WTC11 (cell line): ENCODE measurements at places on chromosomes 1 and 21.

DNA sequence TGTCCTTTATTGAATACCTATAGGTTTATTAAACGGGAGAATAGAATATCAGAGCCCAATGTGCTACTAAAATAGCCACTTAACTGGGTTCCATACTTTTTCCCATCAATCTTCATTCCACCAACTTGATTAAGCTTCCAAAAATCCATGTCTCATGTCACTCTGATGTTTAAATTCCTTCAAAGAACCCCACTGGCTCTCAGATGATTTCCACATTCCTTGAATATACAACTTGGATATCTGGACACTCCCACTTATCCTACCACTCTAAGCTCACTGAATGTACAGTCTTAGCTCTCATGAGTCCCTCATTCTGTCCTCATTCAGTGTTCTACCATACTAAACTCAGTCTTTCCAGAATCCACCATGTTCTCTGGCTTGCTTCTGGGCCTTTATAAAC lies 21.1 kb downstream of the COL11A1 start:
- no peak for DNase-seq

DNA sequence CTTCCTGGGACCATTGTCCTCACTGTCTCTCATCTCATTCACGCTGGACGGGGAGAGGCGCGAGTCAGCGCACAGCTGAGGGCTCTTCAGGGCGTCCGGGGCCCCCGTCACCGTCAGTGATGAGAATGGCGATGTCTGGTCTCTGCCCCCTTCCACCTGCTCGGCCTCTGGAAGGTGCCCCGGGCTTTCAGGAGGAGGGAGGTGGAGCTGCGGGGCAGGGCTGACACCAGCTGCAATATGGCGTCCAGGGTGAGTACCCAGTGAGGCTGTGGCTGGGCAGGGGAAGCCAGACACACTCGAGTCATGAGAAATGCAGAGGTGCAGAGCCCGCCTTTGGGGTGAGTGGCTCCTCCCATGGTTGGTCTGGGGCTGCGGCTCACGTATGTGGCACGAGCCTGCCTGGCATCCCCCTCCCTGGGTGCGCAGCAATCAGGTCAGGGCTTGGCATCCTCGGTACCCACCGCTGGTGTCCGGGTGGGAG lies 15.1 kb downstream of the MORN1 start:
- no peak for DNase-seq

- no peak for DNase-seq
These were observed 9.1 kb downstream of the AHDC1 start for GRCh38 chr1:27594564-27595510.

- DNase-seq: peak; percentile 26
These were observed 84.9 kb downstream of the KIF14 start for GRCh38 chr1:200535605-200536004.

GRCh38 chr1:223700942-223701637 lies 11.2 kb upstream of the CAPN2 start:
- no peak for DNase-seq

DNA sequence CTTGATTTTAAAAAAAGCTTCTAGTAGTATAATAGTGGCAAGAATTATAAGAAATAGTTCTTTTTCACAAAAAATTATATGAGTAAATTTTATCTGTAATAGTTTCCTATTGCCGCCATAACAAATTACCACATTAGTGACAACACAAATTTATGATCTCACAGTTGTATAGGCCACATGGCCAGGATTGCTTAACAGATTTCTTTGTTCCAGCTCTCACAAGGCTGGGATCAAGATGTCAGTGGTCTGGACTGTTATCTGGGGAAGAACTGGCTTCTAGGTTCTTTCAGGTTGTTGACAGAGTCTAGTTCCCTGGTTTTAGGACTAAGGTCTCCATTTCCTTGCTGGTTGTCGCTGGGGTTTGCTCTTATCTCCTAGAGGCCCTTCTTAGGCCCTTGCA lies 236.4 kb downstream of the USP25 start:
- no peak for DNase-seq

DNA sequence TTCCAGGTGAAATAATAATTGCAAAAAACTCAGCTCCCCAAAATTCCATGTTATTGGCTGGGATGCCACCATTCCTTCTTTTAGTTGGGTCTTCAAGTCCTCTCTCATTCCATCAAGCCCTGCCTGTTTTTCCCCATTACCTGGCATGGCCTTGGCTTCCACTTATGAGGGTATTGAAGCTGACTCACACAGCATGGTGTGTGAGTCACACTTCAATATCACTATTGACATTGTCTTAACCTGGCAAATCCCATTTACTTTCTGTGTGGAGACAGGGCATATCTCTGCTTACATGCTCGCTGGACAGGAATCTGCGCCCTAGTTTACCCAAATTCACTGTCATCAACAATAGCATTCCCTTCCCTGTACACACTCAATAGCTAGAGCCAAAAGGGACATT lies 1806.8 kb downstream of the BRINP3 start:
- DNase-seq: no peak

DNA sequence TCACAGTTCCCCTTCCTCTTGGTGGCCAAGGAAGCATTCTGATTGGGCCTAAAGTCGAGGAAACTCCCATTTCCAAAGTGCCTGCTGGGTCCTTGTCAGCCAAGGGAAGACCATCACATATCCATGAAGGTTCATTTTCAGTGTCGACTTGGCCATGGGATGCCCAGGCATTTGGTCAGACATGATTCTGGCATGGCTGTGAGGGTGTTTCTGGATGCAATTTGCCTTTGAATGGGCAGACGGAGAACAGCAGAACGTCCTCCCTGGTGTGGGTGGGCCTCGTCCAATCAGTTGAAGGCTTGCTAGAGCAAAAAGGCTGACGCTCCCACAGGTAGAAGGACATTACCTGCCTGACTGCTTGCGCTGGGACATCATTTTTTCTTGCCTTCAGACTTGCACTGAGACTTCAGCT lies 48.3 kb upstream of the LBR start:
- DNase-seq: no peak

GRCh38 chr1:205270764-205271163 lies 43.0 kb downstream of the TMCC2 start:
- no peak for DNase-seq

DNA sequence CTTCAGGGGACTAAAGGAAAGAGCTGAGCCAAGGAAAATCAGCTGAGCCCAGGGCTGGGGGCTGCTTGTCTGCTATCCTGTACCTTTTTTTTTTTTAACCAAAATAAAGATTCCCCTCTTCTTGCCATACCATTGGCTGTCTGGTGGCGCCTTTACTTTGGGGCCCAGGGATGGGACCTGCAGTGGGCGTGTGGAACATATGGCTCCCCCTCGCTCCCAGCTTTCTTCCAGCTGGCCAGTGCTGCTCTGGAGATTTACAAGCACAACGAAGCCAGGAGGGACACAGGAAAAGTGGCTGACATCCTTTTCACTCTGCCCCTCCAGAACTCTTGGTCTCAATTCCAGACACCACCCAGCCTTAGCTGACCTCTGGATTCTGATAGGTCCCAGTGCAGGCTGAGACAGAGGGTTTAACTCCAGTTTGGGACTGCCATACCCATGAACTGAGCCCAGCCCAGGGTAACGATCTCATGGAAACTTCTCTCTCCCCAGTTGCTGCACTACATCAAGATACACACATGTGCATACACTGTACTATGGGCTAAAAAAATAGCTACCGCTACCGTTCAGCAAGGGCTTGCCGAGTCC lies 5.4 kb upstream of the SFN start:
- DNase-seq: no peak

DNA sequence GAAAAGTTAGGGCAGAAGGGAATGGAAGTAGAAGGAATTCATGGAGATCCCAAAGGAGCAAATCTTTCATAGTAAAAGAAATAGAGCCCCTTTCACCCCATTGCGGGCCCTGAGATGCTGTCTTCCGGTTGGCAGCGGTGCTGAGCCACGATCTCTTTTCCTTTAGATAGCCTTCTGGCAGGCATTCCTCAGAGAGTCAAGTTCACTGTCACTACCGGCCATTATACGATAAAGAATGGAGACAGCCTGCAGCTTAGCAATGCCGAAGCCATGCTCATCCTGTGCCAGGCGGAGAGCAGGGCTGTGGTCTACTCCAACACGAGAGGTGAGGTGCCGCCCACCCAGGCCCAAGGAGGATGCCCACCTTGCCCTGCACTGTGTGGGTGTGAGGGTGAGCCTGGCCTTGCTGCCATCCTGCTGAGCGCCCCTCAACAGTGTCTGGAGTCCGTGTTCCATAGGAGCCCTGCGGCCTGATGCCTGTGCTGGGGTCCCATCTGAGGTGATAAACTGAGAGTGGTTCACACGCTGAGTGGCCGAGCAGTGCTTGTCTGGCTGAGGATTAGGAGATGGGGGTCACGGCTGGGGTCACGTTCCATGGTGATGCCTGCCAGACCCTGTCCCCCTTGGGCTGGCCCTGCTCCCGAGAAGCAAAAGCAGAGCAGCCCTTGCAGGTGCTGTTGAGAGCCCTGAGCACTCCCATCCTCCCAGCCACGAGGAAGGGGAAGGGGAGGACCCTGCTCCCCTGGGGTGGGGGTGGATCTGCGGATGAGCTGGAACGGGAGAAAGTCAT lies 20.4 kb upstream of the PWP2 start:
- no peak for DNase-seq

DNA sequence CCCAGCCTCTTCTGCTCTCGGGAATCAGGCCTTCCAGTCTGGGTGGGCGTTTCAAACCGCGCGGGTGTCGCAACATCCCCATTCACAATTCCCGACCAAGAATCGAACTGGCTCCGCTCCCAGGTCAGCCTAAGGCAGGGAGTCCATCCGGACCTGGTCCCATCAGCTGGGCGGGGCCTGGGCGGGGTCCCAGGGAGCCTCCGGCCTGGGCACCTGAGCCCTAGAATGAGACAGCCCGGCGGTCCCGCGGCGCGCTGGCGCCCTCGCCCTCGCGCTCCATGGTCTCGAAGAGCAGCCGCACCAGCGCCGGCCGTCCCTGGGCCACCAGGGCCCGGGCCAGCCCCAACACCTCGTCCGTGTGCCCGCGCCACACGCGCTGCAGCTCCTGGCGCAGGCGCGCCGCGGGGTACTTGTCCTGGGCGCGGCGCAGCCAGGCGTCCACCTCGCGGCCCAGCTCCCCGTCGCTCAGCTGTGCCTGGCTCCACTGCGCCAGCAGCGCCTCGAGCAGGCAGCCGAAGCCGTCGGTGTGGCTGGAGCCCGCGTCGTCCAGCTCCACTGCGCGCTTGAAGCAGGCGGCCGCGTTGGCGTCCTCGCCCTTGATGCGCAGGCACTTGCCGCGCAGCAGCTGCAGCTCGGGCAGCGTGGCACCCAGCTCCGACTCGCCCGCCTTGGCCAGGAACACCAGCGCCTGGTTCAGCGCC lies 16.9 kb upstream of the PARS2 start:
- peak; percentile 64 for DNase-seq

DNA sequence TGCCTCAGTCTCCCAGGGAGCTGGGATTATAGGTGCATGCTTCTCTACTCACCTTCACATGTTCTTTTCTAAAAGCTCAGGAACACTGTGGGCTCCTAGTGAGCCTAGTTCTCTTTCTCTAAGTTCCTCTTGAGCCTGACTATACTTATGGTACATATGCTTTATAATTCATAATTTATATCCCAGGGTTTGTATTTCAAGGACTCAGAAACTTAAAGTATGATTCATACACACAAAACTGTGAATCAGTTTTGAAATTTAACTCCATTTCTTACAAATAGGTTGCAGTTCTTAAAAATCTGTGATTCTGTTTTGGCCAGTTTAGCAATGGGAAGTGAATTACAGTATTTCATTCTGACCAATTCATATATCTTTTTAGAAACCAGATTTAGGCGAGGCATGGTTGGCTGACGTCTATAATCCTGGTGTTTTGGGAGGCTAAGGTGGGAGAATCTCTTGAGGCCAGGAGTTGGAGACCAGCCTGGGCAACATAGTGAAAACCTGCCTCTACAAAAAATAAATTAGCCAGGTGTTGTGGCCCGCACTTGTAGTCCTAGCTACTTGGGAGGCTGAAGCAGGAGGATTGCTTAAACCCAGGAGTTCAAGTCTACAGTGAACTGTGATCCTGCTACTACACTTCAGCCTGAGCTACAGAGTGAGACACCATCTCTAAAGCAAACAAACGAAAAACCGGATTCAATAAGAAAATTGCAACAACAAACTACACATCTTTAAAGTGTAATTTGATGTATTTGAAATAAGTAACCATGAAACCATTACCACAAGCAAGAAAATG lies 15.6 kb downstream of the RASAL2 start:
- no peak for DNase-seq

DNA sequence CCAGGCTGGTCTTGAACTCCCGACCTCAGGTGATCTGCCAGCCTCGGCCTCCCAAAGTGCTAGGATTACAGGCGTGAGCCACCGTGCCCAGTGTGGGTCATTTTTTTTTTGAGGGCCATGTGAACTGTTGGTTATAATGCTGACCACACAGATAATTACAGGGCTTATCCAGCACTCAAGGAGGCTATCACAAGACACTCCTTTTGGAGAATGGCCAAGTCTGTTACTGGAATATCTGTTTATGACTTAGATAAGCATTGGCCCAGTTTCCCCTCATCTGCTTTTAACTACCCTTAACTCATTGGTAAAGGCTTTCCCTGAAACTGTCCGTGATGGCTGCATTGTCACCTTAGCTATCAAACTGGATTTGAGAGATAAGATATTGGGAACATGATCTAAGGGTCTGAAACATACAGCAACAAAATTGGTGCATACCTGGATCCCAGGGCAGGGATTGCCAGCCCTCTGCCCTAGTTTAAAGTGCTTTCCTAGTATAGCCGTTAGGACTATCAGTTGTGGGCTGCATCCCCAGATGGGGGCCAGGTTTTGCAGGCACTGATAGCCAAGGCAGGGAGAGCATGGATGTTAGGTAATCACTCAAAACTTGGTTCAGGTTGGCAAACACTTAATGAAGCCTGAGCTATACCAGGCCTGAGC lies 15.6 kb downstream of the SZT2 start:
- no peak for DNase-seq

DNA sequence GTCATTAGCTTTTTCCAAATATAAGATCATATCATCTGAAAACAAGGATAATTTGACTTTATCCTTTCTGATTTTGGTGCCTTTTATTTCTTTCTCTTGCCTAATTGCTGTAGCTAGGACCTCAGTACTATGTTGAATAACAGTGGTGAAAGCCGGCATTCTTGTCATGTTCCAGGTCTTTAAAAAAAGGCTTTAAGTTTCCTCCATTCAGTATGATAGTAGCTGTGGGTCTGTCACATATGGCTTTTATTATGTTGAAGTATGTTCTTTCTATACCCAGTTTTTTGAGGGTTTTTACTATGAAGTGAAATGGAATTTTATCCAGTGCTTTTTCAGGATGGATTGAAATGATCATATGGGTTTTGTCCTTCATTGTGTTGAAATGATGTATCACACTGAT lies 115.8 kb downstream of the DUSP10 start:
- DNase-seq: no peak

- no peak for DNase-seq
These were observed 7.8 kb downstream of the ETS2 start for GRCh38 chr21:38813547-38813946.
